ENCODE measurements at places on chromosomes 2 and 18. TPM values are rescaled to one million over a fixed set of nuclear protein-coding genes. Genes with fewer than 3 reads are reported as not detected.

CCDC150 gene
- 3.9 TPM for total RNA-seq

PRSS56 gene
- not detected for total RNA-seq

TMEM247 gene
- not detected for total RNA-seq

IL36B gene
- not detected for total RNA-seq

NRP2 gene
- 22.1 TPM for total RNA-seq

UGT1A9 gene
- total RNA-seq: not detected

FBXO15 gene
- 3.1 TPM for total RNA-seq

SETBP1 gene
- total RNA-seq: 52.3 TPM

POU3F3 gene
- 274 TPM for total RNA-seq

NOSTRIN gene
- total RNA-seq: 3.9 TPM

LYPD1 gene
- 17.8 TPM for total RNA-seq

ZNF521 gene
- 8.4 TPM for total RNA-seq

RAB31 gene
- 27.6 TPM for total RNA-seq

TRABD2A gene
- total RNA-seq: 1.1 TPM

ACOXL gene
- not detected for total RNA-seq

Measured in occipital lobe (tissue), 3 donors.